NCI-H1417 treated with DMSO at 0.1 percent for 48 hours (cell line): ENCODE measurements at places on chromosomes 11 and 22.

DNA sequence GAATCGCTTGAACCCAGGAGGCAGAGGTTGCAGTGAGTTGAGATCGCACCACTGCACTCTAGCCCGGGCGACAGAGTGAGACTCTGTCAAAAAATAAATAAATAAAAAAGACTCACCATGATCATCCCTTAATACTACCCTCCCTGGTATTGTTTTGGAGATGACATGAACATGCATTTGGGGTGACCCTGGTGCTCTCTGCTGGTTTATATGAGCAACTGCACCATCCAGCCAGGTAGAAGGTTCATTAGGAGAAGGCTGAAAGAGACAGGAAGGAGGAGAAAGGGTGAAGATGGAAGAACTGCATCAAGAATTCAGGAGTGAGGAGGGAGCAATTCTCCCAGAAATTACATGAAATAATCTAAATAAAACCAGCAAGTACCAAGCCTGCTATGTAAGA is 37.8 kb downstream of the SLC5A1 start:
- DNase-seq = no peak

DNA sequence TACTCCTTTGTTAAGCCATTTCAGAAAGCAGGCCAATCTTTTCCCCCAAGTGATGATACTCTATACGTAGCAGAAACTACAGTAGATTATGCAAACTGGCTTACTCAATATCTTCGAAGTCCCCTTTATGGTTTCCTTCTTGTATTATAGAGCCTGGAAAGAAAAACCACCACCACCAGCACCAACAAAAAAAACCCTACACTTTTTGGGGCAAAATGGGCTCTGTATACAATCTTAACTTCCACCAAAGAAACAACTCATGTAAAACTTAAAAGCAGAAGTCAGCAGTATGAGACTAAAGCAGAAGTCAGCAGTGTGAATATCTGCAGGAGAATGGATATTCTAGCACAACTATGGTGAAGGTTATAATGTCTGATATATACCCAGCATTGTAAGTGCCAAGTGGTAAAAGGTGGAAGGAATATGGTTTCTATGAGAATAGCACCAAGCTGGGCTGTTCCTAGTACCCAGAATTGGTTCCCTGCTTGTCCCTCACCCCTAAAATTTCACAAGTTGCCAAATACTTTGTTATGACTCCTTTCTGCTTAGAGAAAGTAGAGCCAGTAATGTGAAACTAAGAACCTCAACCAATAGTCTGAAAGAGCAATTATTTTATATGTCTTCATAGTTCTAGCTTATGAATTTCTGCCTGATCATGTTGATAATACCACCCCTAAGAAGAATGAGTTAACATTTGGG is 252.1 kb downstream of the SBF2 start:
- DNase-seq = no peak

- DNase-seq = no peak
These were observed 630 bp downstream of the UBASH3B start for GRCh38 chr11:122656073-122656630.

DNA sequence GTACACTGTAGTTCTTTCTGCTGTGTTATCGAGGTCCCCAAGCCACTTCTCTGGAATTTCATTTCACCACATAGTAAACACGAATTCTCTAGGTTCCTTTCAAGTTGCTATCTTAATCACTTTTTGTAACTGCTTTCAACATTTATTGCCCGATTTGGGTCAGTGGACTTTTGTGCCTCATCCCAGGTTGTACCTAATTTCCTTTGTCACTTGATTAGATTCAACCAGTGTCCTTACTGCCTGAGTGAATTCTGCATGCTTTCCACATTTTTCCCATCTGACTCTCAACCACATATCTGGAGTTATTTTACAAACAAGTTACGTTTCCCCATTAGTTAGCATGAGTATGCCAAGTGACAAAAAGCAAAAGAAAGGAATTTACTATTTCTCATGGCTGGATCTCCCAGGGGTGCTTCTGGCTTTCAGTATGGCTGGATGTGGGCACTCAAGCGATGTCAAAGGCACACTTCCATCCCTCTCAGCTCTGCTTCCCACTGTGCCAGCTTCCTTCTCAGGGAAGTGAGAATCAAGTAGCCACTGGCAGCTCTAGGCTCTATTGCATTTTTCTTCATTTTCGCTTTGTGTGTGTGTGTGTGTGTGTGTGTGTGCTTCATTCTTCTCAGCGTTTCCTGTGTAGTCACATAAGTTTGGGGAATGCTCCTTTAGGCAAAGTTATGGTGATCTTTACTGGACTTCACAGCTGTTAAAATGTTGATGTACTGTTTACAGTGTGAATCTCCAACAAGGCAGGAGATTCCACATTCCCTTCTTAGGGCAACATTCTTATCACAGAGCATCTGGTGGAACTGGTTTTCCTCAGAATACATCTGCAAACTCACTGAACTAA is 128.9 kb downstream of the DBX1 start:
- no peak for DNase-seq

- no peak for DNase-seq
These were observed 59.0 kb upstream of the KCNQ1OT1 start for GRCh38 chr11:2758751-2759150.

DNA sequence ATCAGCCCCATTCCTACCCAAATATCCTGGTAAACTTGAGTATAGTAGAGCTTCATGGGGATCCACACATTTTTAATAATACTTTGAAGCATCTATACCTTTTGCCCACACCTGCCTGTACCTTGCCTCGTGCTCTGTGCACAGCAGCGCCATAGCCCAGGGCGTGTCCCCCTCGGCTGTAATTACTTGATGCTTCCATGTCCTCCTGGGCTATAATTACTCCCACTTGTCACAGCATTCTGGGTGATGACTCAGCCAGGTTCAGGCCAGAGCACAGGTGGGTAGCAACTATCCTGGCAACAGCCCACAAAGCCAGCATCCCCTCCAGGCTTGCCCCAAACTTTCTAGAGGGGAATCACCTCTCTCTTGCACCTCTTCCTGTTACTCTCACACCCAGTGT is 23.7 kb upstream of the SLC36A4 start:
- peak; percentile 90 for DNase-seq

- no peak for DNase-seq
These were observed 27.5 kb upstream of the HTATIP2 start for GRCh38 chr11:20336056-20336455.

DNA sequence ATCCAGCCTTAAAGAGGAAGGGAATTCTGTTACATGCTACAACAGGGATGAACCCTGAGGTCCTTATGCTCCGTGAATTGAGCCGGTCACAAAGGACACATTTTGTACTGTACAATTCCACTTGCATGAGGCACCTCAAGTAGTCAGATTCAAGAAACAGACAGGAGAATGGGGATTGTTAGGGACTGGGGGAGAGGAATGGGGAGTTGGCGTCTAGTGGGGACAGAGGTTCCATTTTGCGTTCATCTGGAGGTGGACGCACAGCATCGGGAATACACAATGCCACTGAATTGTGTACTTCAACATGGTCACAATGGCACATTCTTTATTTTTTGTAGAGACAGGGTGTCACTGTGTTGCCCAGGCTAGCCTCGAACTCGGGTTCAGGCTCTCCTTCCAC is 14.1 kb downstream of the TBX1 start:
- DNase-seq = no peak

- no peak for DNase-seq
These were observed 175.4 kb downstream of the CWF19L2 start for GRCh38 chr11:107282195-107282594.

DNA sequence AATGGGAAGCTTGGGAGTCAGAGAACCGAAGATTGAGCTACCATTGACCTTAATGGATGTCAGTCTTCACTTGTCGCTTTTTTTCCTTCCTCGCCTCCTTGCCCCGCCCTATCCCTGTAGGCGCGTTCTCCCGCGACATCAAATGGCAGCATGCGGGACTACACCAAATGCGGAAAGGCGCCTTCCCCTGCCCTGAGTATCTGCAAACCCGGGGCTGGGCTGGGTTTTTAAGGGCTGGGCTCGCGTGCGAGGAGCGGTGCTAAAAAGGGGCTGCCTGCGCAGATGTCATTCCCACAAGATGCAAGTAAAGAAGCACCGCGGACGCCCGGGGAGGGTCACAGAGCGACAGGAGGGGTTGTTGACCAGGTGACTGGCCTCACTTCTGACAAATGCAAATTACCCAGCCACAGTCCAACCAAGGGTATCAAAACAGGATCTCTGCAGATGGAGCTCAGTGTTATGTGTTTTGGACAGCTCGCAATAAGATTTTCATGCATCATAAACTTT is 4.7 kb upstream of the FAM111B start:
- peak; percentile 34 for DNase-seq

DNA sequence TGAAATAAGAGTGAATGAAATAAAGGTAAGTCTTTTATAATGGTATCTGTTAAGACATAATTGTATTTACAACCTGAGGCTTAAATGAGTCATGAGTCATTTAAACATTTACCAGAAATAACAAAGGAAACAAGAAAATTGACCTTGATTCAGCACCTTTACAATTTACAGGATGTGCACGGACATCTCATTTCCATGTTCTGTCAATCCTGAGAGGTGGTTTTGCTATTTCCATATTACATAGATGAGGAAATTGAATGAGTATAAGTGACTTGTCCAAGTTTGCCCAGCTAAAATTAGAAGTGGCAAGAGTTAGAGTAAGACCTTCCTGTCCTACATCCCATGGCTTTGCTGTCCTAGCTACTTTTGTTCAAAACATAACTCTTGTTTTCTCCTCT is 89.1 kb downstream of the TRIM44 start:
- DNase-seq = no peak
